ENCODE measurements at places on chromosomes 1 and 21. TPM values are rescaled to one million over a fixed set of nuclear protein-coding genes. Genes with fewer than 3 reads are reported as not detected.

FCER1G gene
- total RNA-seq, result 74.6 TPM

ANGPTL1 gene
- 158 TPM for total RNA-seq

RPE65 gene
- total RNA-seq, result not detected

CD2 gene
- 1.1 TPM for total RNA-seq

Measured in gastroesophageal sphincter (tissue), 4 donors.